Naive thymus-derived CD8-positive, alpha-beta T cell (primary cell): ENCODE measurements at places on chromosomes 16 and 17.
A peak's percentile ranks its signal among the peaks of the same experiment; 100 is the strongest.

DNA sequence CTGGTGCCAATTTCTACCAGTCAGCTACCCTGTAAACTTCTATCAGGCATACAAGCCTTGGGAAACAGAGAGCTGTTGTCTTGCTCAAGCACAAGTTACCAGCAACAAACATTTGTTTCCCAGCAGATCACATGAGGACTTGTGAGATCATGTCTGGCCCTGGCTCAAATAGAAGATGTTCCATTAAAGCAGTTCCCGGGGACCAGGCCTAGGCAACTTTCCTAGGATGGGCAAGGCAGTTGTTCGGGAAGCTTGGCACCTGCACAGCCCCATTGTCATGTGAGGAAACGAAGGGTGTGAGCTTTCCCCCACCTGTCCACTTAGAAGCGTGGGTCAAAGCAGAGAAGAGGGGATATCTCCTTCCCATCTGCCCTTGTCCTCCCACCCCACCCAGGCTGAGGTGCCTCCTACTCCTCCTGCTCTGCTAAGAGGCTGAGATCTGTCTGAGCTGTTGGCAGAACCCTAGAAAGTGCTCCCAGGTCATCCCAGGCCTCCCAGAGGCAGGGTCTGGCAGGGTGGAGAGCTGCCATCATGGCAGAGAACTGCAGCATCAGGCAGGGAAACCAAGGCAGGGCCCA is 11.2 kb upstream of the SLC47A2 start:
- no peak for DNase-seq

DNA sequence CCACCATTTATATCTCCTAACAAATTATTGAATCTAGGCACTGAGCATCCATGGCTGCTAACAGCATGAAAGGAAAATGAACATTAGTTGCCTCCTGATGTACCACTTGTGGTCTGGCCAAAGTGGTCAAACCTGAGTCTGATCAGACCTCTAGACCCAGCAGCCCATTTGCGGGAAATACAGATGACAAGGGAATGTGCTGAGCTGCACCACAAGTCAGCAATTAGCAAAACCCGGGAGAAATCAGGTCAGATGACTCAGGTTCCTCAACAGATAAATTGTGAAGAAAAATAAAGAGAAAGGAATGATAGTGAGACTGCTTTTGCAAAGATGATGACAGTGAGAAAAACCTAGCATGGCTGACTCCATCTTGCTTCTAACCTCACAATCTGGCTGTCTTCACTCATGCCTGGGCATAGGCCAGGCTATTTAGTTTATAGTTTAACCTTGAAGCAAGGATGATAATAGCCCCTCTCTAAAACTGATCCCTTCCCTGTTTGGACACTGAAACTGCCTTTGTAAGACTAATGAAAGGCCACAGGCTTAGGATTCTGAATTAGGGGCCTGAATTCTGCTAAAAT is 142.7 kb upstream of the ASIC2 start:
- no peak for DNase-seq

GRCh38 chr17:42920922-42921321 is 20.3 kb downstream of the G6PC1 start:
- no peak for DNase-seq

GRCh38 chr16:1438229-1439057 is 5.9 kb downstream of the CCDC154 start:
- no peak for DNase-seq

DNA sequence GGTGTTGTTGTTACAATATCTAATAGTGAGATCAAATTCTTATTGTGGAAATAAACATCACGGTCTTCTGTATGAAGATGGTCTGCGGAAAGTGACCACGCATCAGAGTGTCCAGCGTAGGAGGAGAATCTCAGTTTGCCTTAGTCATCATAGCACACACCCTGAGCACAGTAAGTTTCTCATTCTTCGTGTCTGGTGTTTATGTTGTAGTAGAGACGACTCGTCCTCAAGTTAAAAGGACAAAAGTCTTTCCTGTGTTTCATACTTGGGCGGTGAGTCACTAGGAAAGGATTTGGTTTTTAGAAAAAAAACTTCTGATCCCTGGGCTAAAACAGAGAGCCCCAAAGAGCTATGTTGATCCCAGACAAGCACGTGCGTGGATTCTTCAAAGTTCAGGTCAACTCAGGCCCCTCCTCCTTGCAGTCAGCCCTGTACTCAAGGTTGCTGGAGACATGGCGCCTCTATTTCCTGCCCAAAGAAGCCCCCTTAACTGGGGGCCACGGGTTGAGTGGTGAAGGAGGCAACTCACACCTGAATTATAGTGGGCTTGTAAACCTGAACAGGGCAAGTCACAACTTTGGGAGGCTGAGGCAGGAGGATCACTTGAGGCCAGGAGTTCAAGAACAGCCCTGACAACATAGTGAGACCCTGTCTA is 170.4 kb downstream of the ZFHX3 start:
- DNase-seq = no peak

GRCh38 chr16:58459344-58460218 is 40.4 kb upstream of the NDRG4 start:
- DNase-seq = no peak

- DNase-seq = no peak
These were observed 24.6 kb upstream of the PHB1 start for GRCh38 chr17:49439305-49439672.

DNA sequence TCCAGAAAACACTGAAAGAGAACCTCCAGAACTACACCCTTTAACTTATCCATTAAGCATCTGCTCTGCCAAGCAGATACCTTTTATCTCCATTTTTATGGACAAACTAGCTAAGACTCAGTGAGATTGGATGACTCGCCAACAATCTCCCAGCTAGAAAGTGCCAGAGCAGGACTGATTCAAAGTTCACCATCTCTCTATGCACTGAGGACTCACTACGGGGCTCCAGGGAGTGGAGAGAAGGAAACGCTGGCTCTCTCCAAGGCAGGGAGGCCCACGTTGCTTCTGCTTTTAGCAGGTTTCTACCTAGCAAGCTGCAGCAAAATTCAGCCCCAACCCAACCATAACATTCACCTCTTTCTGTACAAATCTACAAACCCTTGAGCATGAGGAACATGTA is 52.8 kb upstream of the ARHGAP44 start:
- no peak for DNase-seq

- DNase-seq = no peak
These were observed 32.9 kb downstream of the PGS1 start for GRCh38 chr17:78411241-78411857.

- no peak for DNase-seq
These were observed 47.2 kb downstream of the HOXB1 start for GRCh38 chr17:48483471-48484131.

DNA sequence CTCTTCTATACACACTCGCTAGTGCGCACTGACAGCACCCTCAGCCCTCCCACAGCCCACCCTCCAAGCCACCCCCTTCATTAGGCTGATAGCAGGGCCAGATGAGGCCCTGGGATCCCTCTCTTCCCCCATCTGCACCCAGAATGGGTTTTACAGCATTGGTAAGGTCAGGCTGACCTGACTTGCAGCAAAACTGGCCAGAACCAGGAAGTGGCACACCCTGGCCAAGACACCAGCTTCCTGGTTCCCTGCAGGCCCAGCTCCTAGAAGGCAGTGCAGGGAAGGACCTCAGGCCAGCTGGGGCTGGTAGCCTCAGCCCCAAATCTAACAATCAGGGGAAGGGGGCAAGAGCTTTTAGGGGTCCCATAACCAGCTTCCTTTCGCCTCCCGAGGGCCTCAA is 50.0 kb upstream of the MRPS23 start:
- DNase-seq = no peak

DNA sequence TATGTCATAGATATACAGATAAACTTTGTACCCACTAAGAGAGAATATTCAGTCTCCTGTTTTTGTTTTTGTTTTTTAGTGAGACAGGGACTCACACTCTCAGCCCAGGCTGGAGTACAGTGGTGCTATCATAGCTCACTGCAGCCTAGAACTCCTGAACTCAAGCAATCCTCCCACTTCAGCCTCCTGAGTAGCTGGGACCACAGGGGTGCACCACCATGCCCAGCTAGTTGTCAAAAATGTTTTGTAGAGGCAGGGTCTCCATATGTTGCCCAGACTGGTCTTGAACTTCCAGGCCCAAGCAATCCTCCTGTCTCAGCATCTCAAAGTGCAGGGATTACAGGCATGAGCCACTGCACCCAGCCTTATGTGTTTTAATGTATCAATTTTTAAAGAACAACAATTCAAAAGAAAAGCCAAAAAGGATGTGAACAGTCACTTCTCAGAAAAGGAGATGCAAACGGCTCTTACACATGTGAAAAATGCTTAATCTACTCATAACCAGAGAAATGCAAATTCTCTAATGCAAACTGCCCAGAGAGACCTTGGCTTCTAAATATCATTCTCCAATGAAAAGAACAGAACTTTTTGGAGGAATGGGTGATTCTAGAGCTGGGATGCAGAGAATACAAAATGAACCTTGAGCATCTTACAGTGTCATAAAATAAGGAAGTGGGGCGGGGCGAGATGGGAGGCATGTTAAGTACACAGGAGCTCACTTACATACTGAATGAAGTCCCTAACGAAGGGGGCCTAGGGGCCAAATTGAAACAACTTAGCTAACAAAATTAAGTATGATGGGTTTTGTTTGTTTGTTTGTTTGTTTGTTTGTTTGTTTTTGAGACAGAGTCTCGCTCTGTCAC is 7.3 kb upstream of the CMTM3 start:
- DNase-seq = no peak

DNA sequence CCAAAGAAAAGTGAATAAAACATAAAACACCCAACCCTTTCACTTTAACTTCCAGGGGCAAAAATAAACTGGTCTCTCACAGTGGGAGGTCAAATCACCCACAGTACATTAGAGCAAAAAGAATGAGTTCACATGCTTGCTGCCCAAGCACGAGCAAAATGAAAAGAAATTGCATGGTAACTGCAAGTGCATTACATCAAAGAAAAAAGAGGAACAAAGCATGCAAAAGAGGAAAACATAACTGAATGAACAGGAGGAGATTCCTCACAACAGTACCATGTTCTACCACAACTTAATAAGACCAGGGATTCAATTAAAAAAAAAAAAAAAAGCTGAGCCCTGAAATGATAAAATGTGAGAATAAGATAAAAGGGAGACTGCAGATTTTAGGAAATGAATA is 12.3 kb downstream of the DNAH2 start:
- DNase-seq = no peak

- peak; percentile 82 for DNase-seq
These were observed 20.1 kb downstream of the CD7 start for GRCh38 chr17:82297280-82297713.

DNA sequence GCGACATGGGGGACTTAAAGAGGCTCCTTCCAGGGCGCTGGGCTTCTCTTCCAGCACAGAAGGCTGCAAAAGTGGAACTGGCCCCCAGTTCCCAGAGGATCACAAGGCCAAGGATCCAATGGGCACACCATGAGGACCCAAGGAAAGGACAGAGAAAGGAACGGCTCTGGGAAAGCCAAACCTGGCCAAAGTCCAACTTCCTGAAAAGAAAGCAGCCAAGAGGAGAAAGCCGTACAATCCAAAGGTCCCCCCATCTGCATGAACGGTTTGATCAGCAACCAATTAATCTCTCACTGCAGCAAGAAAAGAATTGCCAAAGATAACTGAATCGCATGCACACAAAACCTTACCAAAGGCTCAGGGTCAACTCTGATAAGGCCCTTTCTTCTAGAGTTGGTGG is 19.8 kb upstream of the ICAM2 start:
- DNase-seq = no peak

GRCh38 chr17:29555840-29556239 is 11.0 kb downstream of the ABHD15 start:
- DNase-seq = no peak

DNA sequence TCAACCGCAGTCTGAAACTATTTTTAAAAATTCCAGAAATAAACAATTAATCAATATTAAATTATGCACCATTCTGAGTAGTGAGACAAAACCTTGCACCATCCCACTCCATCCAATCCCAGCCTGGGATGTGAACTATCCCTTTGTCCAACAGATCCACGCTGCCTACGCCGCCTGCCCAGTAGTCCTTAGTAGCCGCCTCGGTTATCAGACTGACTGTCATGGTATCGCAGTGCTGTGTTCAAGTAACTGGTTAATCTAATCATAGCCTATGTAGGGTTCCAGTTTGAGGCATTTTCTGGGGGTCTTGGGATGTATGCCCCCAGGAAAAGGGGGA is 437.7 kb downstream of the HS3ST3B1 start:
- DNase-seq = no peak

GRCh38 chr16:78499399-78499798 is 399.9 kb downstream of the WWOX start:
- no peak for DNase-seq

- no peak for DNase-seq
These were observed 1.0 kb upstream of the YPEL3 start for GRCh38 chr16:30096862-30097563.
